ENCODE measurements at places on chromosomes 2 and 18.

GRCh38 chr2:17858064-17858463 is 20.4 kb upstream of the KCNS3 start:
- DNase-seq, result no peak

DNA sequence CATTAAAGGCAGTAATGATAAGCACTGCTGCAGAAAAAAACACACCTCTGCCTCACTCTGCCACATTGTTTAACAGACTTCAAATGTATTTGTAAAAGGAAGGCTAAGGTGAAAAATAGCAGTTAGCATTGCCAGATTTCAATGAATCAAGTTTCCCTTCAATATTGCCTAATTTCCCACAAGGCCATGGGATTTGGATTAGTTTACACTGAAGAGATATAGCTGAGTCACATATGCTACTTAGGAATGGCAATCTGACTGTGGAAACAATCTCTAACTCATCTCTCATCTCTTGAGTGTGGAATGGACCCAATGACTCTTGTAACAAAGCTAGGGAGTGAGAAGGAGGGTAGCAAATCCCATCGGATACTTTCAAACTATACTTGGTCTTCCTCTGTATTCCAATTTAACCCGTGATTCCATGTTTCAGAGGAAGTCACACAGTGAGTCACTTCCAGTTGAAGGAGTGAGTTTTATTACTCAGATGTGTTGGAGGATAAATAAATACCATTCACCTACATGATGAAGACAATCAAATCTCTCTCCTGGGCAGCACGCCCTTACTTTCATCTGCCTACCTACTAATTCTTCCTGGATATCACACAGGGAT is 5.1 kb downstream of the B4GALT6 start:
- no peak for DNase-seq

DNA sequence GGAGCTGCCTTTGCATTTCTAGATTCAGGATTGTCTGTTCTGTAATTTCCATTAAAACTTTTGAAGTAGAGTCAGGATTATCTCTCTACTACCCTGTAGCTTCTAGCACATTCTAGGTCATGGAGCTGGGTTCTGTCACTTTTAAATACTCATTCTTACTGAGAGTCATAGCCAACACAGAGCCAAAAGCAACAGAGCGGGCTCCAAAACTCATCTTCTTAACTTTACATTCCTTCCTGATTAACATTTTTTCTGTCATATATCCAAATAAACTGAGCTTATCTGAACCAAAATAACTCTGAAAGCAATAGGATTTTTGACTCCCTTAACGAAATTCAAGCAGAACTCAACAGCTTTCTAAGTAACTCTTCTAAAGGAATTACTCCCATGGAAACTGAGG is 12.9 kb downstream of the PREPL start:
- no peak for DNase-seq

- no peak for DNase-seq
Observed at GRCh38 chr2:103789381-103790095, 1027.7 kb downstream of the TMEM182 start.

DNA sequence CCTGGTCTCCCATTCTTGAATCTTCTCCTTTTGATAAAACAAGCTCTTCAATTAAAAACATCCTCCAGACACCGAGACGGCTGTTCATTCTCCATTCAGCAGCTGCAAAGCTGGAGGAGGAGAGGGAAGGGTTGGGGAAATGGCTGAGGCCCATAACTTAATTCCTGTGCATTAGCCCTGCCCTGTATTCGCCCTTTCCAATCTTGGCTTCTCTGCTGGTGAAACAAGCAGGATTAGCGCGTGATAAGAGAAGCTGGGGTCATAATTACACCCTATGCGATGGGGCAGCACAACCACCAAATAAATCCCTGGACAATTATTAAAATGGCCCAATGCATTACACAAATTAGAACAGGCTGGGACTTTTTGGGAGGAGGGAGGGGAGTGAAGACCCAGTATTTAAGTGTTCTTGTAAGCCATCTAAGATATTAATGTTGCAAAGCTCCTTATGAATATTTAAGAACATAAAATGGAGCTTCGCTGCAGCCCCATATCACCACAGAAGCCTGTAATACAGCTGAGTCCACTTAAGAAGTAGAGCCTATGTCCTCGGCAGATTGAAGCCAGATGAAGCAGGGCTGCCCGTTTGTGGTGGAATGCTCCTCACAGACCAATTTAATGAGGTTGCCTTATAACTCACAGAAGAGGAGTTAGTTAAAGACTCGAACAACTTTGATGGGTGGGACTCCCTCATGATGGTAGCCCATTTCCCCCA is 176.6 kb upstream of the SKOR2 start:
- no peak for DNase-seq

GRCh38 chr18:11733031-11733430 is 44.0 kb downstream of the GNAL start:
- DNase-seq, result peak; percentile 47

GRCh38 chr2:54610700-54611099 is 112.8 kb upstream of the EML6 start:
- DNase-seq, result no peak

GRCh38 chr18:4573735-4574134 is 118.6 kb upstream of the DLGAP1 start:
- no peak for DNase-seq

- no peak for DNase-seq
Observed at GRCh38 chr18:42025491-42025890, 70.5 kb downstream of the PIK3C3 start.

DNA sequence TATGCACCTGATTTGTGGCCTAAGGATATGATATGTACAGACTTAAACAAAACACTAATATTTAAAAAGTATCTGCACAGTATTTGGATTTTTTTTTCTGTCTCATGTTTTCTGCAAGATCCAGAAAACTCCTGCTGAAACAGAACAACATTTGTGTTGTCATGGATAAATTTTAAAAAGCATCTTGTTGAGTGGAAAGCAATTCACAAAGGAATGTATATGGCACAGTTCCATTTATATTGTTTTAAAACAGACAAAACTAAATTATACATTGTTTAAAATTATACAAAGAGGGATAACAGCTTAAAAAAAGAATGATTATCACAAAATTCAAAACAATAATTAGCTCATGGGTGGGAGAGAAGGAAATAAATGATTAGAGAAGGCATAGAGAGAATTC is 193.5 kb downstream of the PPP1R1C start:
- no peak for DNase-seq

DNA sequence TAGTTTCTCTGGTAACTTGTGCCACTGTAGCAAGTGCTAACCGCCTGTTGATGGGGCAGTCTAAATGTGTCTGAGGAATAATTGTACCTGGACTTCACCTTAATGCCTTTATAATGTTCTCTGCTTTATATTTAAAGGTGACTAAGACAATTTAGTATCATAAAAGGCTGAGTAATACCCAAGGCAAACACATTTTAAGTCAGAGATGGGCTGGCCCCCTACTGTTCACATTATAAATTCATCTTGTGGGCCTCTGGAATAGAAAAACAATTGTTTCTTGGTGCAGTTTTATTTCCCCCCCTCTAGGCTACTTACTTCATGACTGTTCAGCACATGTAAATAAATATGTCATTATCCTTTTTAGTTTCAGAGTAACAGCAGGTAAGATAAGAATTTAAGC is 559.3 kb upstream of the PIK3C3 start:
- no peak for DNase-seq

DNA sequence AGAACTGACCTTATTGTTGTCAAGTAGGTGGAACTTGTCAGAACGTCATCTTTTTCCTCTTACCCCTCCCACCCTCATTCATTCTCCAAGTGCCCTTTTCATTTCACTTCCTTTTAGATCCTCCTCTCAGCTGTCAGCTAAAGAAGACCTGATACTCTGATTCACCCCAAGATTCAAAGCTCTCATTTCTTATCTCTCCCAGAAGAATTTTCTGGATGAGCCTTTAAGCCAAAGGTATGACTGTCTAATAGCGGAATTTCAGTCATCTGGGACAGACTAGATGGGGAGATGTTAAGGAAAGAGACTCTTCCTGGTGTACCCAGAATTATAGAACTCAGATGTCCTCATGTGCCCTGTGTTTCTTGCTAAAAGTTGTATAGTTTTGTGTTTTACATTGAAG is 53.9 kb downstream of the TCF7L1 start:
- DNase-seq, result no peak

DNA sequence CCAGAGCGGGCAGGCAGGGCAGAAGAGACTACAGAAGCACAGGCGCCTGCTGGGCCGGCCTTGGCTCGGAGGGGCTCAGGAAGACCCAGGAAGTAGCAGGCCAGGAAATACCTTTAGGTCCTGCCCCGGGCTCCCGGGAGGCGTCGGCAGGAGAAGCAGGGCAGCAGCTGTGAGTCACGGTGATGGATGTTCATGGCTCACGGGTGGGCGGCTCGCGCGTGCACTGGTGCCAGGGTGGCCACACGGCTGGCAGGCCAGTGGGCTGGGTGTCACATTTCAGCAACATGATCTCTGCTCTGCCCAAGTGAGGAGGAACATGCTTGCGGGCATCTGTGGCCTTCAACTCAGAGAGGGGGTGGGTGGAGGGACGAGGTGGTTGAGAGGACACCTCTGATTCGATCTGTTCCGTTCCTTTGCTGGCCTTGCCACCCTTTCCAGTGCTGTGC is 139.3 kb downstream of the KLHL29 start:
- no peak for DNase-seq

GRCh38 chr2:200845669-200846325 is 18.7 kb downstream of the CLK1 start:
- DNase-seq, result no peak

GRCh38 chr2:191612496-191612895 is 65.4 kb upstream of the NABP1 start:
- no peak for DNase-seq

- no peak for DNase-seq
Observed at GRCh38 chr2:189506514-189506976, 65.3 kb downstream of the WDR75 start.

DNA sequence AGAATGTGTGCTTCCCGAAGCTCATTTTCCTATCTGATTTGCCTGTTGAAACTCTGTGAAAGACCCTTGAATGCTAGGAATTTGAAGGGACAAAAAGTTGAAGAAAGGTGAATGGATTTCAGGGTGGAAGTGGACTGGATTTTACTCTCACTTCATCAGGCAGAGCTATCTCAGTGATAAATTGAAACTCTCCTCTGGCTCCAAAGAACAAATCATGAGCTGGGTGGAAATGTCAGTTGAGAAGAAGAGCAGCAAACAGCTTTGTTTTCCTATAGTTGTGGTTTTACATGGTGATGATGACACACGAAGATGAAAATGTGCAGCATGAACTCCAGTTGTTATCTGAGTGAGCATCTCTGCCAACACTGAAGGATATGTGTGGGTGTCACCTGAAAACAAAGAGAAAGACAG is 34.4 kb downstream of the CD28 start:
- DNase-seq, result no peak

GRCh38 chr2:165369898-165370296 is 99.6 kb upstream of the CSRNP3 start:
- DNase-seq, result no peak

- no peak for DNase-seq
Observed at GRCh38 chr2:25587361-25587760, 86.0 kb downstream of the DTNB start.

DNA sequence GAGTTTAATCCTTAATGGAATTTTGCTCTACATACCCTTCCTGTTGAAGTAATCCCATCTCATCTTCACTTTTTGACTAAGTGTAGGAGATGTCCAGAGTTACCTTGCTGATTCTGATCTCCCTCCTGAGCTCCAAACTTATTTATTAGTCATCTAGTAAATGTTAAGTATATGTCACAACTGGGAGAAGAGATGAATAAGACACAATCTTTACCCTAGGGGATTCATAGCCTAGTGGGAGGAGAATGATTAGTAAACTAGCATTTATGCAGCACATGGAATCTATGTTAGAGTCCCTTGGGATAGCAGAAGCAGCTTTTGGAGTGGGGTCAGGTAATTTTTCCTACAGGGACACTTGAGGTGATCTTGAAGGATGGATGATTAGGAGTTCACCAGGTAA is 20.7 kb downstream of the ACVR2A start:
- no peak for DNase-seq

DNA sequence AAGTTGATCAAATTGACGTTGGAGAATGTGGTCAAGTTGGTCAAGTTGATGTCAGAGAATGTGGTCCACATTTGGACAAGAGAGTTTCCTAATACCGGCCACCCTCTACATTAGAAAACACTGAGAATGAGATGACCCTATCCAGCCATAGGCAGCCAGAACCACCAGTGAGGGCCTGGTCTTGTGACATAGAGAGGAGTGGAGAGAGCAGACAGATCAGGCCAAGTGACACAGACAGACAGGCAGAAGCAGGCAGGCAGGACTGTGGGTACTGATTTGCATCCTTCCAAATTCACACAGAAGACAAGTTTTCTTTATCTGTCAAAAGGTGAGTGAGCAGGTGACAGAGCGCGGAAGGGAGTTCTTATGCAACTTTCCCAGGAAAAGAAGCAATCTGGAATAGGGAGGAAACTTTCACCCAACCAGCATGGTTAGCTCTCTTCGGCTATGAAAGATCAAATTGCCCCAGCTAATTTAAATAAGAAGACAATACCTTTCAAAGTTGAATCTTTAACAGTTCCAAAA is 109.1 kb upstream of the PID1 start:
- DNase-seq, result no peak

DNA sequence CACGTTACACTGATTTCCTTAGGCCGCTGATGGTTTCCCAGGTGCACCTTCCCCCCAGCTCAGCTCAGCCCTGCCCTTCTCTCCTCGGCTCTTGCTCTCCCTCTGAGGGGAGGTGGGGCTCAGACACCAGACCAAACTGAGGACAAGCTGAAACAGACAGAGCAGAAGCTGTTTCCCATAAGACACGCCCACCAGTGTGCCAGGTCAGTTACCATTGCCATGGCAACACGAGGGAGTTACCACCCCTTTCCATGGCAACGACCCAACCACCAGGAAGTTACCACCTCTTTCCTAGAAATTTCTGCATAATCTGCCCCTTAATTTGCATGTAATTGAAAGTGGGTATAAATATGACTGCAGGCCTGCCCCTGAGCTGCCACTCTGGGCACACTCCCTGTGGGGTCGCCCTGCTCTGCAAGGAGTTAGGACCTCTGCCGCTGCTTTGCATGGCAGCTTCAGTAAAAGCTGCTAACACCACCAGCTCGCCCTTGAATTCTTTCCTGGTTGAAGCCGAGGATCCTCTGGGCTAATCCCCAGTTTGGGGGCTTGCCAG is 120.9 kb upstream of the SMIM21 start:
- DNase-seq, result no peak

DNA sequence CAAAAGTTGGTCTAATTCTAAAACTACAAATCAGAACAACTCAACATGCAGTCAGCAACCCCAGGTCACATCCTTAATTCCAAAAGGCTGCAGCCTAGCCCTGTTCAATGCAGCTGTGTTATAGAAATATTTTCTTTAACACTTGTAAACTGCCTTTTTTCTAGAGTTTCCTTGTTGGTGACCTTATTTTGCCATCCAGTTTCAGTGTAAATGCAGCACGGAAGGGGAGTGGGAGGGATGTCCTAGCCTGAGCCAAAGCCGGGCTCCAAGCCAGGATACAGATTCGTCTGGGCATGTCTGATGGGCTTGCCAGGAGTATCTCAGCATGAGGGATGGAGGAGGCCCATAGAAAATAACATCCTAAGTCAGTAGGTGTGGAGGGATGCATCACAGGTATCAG is 17.7 kb upstream of the SP3 start:
- no peak for DNase-seq

GRCh38 chr18:34583895-34584294 is 126.2 kb upstream of the DTNA start:
- no peak for DNase-seq
